ENCODE measurements at places on chromosomes 13 and 19.

- no peak for DNase-seq
Observed at GRCh38 chr13:97834250-97834649, 119.2 kb upstream of the IPO5 start.

DNA sequence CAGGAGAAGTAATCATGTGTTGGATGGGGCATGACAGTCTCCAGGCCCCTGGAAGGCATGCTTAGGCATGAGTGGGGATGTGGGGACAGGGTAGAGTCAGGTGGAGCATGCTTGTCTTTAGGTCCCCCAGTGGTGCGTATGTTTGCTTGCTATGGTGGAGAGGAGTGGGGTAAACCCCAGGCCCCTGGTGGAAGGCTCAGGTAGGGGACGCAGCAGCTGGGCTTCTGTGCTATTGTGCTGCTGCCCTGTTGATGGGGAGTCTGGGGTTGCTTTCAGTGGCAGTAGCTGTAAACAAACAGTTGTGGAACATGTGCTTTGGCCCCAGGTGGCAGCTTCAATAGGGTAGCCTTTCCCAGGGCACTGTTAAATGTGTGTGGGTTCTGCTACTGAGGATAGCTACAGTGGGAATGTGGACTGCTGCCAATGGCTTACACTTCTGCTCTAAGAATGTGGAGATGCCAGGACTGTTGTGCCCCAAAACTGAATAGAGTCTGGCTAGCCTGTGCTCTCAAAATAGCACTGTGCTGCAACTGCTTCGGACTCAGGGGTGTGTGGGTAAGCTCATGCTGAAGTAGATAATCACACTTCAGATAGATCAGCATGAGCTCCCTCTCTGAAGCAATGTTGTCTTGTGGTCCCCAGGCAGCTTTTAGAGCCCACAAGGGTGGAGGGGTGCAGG lies 1257.3 kb downstream of the DIAPH3 start:
- no peak for DNase-seq

- DNase-seq = no peak
Observed at GRCh38 chr19:1182727-1183126, 8.7 kb upstream of the SBNO2 start.

DNA sequence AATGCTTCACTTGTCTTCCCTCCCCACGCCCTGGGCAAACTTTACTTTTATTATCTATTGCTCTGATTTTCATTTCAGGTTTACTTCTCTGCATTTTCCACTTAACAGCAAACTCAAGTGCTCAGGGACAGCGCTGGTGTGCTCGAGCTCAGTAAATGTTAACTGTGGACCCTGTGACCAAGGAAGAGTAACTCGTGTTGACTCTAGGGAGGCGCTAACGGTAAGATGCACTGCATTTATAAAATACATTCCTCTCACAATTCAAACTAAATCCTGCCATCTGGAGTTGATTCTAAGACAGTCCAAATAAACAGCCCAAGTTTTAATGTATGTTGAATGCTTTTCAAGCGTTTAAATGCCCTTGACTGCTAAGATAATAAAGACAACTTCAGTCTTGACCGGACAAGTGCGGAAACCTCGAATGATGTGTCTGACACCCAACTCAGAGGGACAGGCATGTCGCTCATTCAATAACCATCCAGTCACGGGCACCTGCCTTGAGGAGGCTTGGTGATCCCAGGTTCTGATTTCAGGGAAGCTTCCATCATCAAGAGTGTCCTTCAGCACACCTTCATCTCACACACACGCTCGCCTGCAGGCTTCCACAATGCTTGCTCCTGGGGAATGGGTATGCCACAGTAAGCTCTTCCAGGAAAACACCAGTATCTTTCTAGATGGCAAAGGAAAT lies 93.2 kb downstream of the STK24 start:
- no peak for DNase-seq

GRCh38 chr19:11464333-11465265 lies 16.2 kb downstream of the ELAVL3 start:
- no peak for DNase-seq

GRCh38 chr13:37011002-37011401 lies 10.4 kb downstream of the EXOSC8 start:
- DNase-seq = no peak

- DNase-seq = no peak
Observed at GRCh38 chr13:50636007-50636704, 207.3 kb downstream of the DLEU7 start.

DNA sequence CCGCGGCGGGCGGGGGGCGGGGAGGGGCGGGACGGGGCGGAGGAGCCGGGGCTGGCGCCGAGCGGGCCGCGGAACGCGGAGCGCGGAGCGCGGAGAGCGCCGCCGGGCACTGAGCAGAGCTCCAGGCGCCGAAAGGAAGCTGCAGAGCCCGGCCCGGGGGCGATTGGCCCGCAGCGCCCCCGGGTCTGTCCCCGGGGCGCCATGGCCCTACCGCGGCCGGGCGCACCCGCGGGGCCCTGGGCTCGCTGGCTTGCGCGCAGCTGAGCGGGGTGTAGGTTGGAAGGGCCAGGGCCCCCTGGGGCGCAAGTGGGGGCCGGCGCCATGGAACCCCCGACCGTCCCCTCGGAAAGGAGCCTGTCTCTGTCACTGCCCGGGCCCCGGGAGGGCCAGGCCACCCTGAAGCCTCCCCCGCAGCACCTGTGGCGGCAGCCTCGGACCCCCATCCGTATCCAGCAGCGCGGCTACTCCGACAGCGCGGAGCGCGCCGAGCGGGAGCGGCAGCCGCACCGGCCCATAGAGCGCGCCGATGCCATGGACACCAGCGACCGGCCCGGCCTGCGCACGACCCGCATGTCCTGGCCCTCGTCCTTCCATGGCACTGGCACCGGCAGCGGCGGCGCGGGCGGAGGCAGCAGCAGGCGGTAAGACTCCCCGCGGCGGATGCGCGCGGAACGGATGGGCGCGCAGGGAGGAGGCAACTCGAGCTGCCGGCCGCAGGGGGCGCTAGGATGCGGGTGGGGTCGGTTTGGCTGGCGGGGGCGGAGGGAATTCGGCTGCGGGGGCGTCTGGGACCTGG lies at the start of gene PDE4A:
PDE4A (plus strand) TSS at position 95 of the 796 bp plus-strand sequence; CDS start at position 322, 227 bp downstream.
- DNase-seq = no peak

DNA sequence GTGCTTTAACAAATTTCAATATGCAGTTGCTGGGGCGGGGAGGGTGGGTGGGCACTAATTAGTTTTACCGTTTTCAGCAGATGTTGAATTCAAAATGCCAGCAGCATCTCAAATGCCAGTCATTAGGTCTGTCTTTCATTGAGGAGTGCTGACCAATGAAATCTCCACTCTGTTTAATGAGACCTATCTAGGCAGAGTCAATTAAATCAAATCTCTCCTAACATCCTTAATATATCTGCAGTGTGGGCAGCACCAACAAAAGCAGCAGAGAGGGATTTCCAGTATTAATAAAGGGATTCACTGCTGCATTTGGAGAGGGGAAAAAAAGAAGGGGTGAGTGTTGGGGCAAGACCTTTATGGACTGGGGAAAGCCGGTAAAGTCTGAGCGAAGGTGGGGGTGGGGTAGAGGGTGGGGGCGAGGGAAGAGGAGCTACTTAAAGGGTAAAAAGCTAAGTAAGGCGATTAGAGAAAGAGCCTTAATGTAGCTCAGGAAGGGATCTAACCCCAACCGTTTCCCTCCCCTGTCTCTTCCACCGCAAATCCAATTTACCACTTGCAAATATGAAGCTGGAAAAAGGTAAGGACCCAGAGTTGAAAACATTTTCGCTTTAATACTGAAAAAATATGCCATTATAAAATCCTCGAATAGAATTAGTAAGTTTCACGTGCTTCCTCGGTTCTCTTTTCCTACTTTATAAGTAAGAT lies 4.5 kb downstream of the SLITRK1 start:
- no peak for DNase-seq

GRCh38 chr13:41019011-41019487 lies at the start of gene ELF1:
TSS of gene ELF1 (minus strand) at chr13:41019316. CDS start at chr13:40982054, 37,262 bp downstream.
- no peak for DNase-seq

DNA sequence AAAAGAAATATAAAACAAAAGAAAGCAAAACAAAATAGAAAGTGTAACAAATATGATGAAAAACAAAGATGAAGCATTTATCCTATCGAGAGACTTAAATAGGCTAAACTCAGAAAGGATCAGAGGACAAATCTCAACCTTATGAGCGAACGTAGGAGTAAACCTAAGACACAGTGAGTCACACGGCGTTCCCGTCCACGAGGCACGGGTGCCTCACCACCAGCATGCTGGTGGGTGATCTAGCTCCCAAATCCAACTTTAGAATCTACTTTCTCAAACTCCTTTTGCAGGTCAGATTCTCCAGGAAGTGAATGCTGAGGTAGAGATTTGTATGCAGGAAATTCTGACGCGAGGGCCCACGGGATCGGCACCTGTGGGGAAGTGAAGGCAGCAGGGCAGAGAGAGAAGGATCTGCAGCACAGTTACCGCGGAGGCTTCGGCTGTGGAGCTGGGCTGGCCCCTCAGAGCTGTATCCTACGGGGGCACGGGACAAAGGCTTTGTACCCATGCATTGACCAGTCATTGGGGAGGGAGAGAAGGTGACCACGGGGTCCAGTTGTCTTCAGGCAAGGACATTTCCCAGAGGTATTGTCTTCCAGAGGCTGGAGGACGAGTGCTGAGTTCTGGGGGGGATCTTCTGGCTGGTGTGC lies 7.5 kb upstream of the MIER2 start:
- no peak for DNase-seq

- no peak for DNase-seq
Observed at GRCh38 chr19:33290082-33290815, 12.1 kb downstream of the CEBPA start.

GRCh38 chr13:77891486-77891885 lies 27.1 kb downstream of the EDNRB start:
- DNase-seq = no peak

DNA sequence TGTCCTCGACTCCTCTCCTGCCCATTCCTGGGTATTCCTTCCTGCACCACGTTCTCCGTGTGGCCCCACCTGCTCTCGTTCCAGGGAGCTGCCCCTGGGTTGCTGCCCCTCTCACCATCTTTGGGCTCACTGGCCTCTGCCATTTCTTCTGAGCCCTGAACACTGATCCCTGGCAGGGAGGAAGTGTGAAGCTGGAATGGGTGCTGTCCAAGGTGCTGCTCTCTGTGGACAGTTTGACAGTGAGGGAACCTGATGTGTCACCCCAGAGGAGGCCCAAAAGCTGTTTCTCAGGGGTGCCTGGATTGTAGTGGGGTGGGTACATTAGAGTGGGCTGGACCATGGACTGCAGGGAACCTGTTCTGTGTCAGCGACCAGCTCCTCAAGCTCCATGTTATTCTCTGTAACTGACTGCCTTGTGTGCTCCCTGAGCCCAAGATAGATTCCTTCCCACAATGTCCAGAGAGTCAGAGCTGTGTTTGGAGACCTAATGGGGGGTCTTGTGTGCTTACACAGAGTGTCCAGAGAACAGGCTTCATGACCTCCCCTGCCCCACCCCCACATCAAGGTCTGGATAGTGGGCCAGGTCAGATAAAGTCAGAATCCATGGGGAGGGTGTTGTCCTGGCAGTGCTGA lies 7.2 kb upstream of the CEACAM8 start:
- no peak for DNase-seq

GRCh38 chr13:69997061-69997460 lies 110.6 kb upstream of the ATXN8OS start:
- DNase-seq = no peak

- DNase-seq = no peak
Observed at GRCh38 chr13:50509771-50510441, 333.6 kb downstream of the DLEU7 start.

- no peak for DNase-seq
Observed at GRCh38 chr13:110421061-110421460, 114.0 kb downstream of the COL4A2 start.

GRCh38 chr19:15562861-15563260 lies 52.2 kb upstream of the CYP4F8 start:
- no peak for DNase-seq

DNA sequence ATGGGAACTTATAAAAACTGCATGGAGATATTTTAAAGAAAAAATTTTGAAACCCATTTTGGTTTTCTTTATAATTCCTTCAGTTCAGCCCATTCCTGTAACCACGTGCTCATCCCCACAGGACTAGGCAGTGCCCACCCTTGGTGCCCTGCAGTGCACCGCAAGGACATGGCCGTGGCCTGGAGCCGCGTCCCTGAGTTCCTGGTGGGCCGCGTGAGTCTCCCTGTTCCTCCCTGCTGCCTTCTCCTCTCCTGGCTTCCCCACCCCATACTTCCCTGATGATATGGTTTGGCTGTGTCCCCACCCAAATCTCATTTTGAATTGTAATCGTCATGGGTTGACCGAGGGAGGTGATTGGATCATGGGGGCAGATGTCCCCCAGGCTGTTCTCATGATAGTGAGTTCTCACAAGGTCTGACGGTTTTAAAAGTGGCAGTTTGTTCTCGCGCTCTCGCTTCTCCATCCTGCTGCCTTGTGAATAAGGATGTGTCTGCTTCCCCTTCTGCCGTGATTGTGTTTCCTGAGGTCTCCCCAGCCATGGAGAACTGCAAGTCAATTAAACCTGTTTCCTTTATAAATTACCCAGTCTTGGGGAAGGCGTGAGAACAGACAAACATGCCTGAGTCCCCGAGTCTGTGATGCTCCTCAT lies 31.6 kb upstream of the TFDP1 start:
- DNase-seq = no peak

GRCh38 chr13:41678249-41678648 lies 220.9 kb downstream of the RGCC start:
- DNase-seq = no peak

DNA sequence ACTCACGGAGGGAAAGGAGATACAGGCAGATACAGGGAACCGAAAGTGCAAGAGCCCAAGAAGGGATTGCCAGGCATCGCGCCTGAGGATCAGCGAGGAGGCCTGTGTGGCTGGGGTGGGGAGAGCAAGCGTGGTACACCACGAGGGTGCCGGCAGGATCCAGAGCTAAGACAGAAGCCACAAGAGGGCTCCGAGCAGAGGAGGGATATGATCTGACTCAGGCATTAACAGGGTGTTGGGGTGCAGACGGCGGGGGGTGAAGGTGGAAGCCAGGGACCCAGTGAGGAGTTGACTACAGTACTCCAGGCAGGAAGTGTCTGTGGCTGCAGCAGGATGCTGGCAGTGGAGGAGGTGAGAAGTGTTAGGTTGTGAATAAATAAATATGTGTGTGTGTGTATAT lies 5.4 kb upstream of the PPP1R37 start:
- DNase-seq = no peak

GRCh38 chr19:58212336-58213074 lies 16.2 kb upstream of the ZNF544 start:
- no peak for DNase-seq

Data from AG04449 (cell line).